Stimulated activated CD8-positive, alpha-beta memory T cell treated with anti-CD3 and anti-CD28 coated beads, Interleukin-15, amount 100 ng/mL, for 1 hour (primary cell): ENCODE measurements at places on chromosomes 5 and 9.

- no peak for DNase-seq
Measured at GRCh38 chr5:43802119-43802518, 199.1 kb downstream of the NNT start.

GRCh38 chr9:107431461-107431860 is 58.1 kb downstream of the KLF4 start:
- DNase-seq, result no peak

- no peak for DNase-seq
Measured at GRCh38 chr9:124079176-124079925, 67.8 kb downstream of the LHX2 start.

- DNase-seq, result no peak
Measured at GRCh38 chr9:88829276-88829675, 162.0 kb upstream of the S1PR3 start.

GRCh38 chr9:112017878-112018277 is 121.3 kb downstream of the UGCG start:
- DNase-seq, result no peak

DNA sequence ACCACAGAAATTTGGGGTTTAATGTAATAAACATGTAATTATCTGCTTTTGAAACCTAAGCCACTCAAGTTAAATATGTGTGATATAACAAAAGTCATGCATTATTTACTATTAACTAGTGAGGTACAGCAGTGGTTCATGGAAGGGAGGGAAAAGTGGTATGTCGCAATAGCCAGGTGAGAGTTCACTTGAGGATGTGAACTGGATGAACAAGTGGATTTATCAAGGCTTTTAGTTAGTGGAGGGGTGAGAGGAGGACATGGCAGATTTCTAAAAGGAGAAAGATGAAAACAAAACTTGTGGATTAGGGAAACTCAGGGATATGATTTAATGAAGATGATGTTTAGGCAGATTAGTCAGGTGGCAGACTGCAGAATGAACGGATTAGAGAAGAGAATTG is 141.3 kb upstream of the NFIB start:
- no peak for DNase-seq

- no peak for DNase-seq
Measured at GRCh38 chr5:116410336-116410890, 164.2 kb downstream of the SEMA6A start.

DNA sequence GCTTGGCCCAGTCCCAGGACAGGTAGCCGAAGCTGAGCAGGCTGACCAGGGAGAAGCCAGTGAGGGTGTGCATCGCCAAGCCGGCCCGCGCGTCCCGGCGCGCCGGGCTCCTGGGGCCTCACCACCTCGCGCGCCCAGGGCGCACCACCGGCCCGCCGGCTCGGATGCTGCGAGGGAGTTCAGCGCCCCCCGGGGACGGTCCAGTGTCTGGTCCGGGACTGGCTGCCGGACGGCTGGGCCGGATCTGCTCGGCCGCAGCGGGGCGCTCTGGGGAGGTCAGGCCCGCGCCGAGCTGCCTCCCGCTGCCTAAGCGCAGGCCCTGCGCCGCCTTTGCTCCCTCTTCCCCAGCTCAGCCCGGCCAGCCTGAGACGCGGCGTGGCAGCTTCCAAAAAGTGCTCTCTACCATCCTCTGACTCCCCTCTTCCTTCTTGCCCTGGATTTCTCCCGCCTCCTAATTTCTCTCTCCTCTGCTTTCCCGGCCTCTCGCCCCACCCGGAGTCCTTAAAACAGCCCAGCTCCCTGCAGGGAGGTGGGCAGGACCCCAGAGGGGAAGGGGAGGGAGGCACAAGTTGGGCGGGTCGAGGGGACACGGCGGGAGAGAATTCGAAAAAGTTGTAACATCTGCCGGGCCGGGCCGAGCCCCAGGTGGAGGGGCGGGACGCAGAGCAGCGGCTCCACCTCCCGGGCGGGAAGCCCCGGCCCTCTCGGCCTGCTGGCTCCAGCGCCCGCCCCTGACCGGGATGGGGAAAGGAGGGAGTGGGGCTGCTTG is at the start of gene ARSI:
TSS of gene ARSI (minus strand) at position 605 of the 769 bp plus-strand sequence. CDS start at position 73, 532 bp downstream.
- no peak for DNase-seq

- no peak for DNase-seq
Measured at GRCh38 chr5:24642022-24642421, 2.8 kb downstream of the CDH10 start.
